Fibroblast of lung (primary cell): ENCODE measurements at places on chromosomes 5 and 9. TPM values are rescaled to one million over a fixed set of nuclear protein-coding genes. Genes with fewer than 3 reads are reported as not detected.
A peak's percentile ranks its signal among the peaks of the same experiment; 100 is the strongest.

- no peak for DNase-seq
Observed at GRCh38 chr9:33229359-33230114, 10.4 kb upstream of the SPINK4 start.

Gene MPDZ
- 59.1 and 66.9 TPM in 2 replicates for total RNA-seq

Gene IFNE
- 3.9 and 6.6 TPM in 2 replicates for total RNA-seq

DNA sequence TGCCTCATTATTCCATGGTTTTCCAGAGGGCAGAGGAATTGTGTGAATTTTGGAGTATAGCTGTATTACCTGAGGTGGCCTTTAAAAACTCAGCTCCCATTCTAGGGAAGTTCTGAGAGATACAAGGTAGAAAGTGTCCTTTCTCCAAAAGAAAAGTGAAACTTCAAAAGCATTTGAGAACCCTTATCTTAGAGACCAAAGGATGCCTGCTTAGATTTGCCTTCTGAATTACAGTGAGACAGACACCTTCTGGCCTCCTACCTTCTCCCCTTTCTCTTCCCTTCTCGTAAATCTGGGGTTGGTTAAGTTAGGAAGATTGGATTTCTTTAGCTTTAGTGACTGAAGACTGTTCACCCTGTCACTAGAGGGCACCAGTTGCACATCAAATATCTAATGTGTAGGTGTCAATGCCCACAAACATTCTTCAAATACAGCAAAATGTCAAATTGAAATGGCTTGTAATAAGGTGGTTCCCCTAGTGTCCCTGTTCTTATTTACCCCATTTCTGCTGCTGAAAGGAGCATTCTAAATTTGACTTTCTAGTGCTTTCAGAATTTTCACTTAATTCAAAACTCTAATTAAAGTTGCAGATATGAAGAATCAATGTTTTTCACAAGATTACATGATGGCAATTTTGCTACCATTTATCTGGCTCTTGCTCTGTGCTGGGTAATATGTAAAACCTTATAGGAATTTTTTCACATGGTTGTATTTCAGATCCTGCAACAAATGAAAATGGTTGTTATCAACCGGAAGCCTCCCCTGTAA is 46.7 kb downstream of the PRRC1 start:
- DNase-seq = peak; percentile 74
